ENCODE measurements at places on chromosomes 3 and 15.

- no peak for DNase-seq
Measured at GRCh38 chr15:50113187-50113505, 5.9 kb downstream of the ATP8B4 start.

DNA sequence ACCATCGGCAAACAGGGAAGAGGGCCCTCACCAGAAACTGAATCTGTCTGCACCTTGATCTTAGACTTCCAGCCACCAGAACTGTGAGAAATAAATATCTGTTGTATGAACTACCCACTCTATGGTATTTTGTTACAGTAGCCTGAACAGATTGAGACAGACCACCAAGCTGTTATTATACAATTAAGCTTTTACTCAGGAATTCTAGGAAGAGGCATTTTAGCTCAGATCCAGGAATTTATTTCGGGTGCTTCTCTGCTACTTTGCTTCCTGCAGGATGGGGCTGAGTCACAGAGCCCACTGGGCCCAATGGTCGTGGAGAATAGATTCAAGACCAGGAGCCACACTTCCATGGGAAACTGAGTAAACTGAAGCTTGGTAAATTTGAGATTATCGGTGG lies 145.5 kb upstream of the PFN2 start:
- DNase-seq: no peak

GRCh38 chr15:92663250-92663951 lies 7.8 kb upstream of the FAM174B start:
- DNase-seq: peak; percentile 39

DNA sequence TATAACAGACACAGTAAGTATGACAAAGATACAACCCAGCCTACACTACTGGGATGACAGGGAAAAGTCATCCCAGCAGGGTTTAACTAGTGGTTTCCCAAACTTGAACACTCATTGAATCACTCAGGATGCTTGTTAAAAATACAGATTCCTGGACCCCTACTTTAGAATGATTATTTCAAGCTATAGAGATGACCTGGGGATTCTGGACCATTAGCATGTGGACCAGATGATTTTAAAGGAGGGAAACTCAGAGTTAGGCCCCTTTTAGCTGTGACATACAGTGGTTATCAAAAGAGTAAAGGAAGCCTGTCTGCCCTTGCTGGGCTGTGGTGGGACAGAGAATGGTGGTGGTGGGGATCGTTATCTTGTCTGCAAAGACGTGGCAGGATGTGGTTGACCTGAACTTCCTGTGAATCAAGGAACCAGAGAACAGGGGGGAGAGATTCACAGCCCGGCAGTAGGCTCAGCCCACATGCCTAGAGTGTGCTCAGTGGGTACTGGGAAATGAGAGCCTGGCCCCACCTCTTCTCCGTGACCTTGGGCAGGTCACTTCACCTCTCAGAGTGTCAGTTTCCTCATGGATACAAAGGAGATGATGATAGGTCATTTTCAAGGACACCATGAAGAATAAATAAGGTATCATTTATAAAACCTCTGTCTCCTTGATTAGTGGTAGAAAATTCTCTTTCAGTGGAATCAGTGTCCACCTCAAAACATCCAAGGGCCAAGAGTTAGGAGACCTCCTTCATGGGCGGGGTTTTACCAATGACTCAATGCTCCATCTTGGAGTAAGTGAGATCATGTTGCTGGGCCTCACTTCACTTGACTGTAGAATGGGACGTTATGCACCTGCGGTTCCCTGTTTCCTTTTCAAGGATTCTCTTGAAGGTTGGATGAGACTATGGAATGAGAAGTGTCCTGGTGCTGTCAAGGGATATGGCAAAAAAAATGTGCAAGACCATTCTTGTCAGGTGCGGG lies 306.5 kb downstream of the RPLP1 start:
- DNase-seq: peak; percentile 85

DNA sequence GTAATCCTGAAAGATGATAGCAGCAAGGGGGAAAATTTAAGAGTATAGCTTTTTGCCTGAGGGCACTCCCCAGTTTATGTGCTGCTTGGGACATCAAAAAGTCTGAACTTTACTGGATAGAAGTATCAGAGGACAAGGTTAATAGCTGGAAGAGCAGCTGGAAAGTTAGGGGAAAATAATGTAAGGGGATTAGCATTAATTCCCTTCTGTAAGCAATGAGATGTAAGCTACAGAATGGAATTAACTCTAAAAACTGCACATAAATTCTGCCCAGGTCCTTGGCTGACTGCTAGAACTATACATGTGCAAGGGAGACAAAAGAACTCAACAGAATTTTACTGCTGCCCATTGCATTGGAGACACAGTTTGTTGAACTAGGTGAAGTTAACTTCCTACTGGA lies 55.6 kb downstream of the ATP11B start:
- DNase-seq: no peak

DNA sequence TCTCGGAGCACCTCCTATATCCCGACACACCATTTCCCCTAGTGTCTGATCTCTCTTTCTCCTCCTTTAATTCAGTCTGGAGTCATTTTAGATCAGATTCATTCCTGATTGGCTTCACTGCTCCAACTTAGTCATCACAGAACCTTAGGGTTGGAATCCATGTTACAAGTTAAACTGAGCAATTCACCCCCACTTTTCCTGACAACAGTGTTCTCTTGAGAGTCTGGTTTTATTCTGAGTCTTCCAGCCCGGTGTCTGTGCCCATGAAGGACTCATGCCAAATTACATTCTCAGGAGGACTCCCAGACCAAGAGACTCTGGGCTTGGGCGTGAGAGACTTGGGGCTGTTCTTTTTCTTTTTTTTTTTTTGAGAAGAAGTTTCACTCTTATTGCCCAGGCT lies 57.5 kb downstream of the LPP start:
- DNase-seq: no peak

GRCh38 chr15:66703540-66703941 lies 1.5 kb downstream of the SMAD6 start:
- DNase-seq: peak; percentile 16
